ENCODE measurements at places on chromosomes 11 and 22. TPM values are rescaled to one million over a fixed set of nuclear protein-coding genes. Genes with fewer than 3 reads are reported as not detected.

The ANGPTL5 gene
- total RNA-seq: not detected

The ADM2 gene
- total RNA-seq: 8.0 TPM

The OR5D16 gene
- total RNA-seq: not detected

The TRIM22 gene
- total RNA-seq: 57.4 TPM

The SCN4B gene
- 2.8 TPM for total RNA-seq

The NDUFS3 gene
- 136 TPM for total RNA-seq

The MS4A7 gene
- not detected for total RNA-seq

The MAPK12 gene
- total RNA-seq: 15.6 TPM

The APOBEC3B gene
- 14.2 TPM for total RNA-seq

DNA sequence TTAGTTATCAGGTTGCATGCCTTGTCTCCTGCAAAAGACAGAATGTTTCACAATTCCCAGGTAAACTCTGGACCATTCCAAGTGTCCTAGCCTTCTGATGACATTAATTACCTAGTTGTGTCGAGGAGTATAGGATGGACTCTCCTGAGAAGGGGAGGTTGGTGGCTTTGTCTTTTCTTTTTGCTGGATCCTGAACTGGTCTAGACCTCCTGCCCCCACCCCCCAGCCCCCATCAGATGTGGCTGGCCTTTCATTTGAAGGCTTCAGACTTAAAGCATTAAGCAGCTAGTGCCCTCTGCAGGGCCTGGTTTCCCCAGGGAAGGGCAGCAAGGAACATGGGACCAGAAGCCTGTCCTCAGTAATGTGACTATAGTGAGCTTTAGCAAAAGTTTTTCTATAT is 9.7 kb downstream of the MCAM start:
- no peak overlapping the region for H3K4me3 ChIP-seq
- H3K4me1 ChIP-seq: no peaks in the 10 kb centered on the region
- H3K36me3 ChIP-seq: peaks cover 5% of the 10 kb centered on the region
- no peak for DNase-seq
- H3K27ac ChIP-seq: no peak overlapping the region

- H3K36me3 ChIP-seq: no peaks in the 10 kb centered on the region
- no peak for DNase-seq
- peaks cover 2% of the 10 kb centered on the region for H3K4me1 ChIP-seq
- H3K27me3 ChIP-seq: no peaks in the 10 kb centered on the region
- H3K27ac ChIP-seq: no peak overlapping the region
Measured at GRCh38 chr22:25623310-25623734, 58.8 kb downstream of the GRK3 start.

DNA sequence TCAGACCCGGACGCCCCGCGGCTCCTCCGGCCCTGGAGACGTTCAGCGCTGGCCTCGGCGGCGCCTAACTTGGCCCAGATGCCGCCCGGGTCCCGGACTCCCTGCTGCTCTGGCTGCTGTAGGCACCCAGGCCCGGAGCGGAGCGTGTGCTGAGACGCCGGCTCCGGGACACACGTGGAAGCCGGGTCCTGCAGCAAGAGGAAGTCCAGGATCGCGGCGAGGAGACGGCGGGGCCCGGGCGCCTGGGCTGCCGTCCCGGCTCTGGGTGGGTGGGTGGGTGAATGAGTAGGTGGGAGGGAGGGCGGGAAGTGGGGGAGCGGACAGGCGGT is 223 bp downstream of the WT1 start:
- H3K27me3 ChIP-seq: peaks cover 94% of the 10 kb centered on the region
- peak; percentile 62 for DNase-seq
- H3K27ac ChIP-seq: no peak overlapping the region
- H3K4me3 ChIP-seq: peak overlapping the region; percentile 29
- H3K4me1 ChIP-seq: peaks cover 19% of the 10 kb centered on the region

- no peak overlapping the region for H3K27ac ChIP-seq
- no peak for DNase-seq
- H3K36me3 ChIP-seq: no peaks in the 10 kb centered on the region
- no peaks in the 10 kb centered on the region for H3K27me3 ChIP-seq
- no peaks in the 10 kb centered on the region for H3K4me1 ChIP-seq
Measured at GRCh38 chr22:43238526-43239006, 51.6 kb upstream of the TTLL12 start.

- no peak for DNase-seq
- no peaks in the 10 kb centered on the region for H3K27me3 ChIP-seq
- H3K36me3 ChIP-seq: no peaks in the 10 kb centered on the region
- H3K27ac ChIP-seq: no peak overlapping the region
- no peaks in the 10 kb centered on the region for H3K4me1 ChIP-seq
- no peak overlapping the region for H3K4me3 ChIP-seq
Measured at GRCh38 chr11:130964058-130964792, 47.9 kb upstream of the SNX19 start.

GRCh38 chr11:5507933-5508305 is 1.8 kb downstream of the UBQLN3 start:
- H3K27ac ChIP-seq: no peak overlapping the region
- no peak overlapping the region for H3K4me3 ChIP-seq
- DNase-seq: no peak
- no peaks in the 10 kb centered on the region for H3K27me3 ChIP-seq
- H3K36me3 ChIP-seq: no peaks in the 10 kb centered on the region

DNA sequence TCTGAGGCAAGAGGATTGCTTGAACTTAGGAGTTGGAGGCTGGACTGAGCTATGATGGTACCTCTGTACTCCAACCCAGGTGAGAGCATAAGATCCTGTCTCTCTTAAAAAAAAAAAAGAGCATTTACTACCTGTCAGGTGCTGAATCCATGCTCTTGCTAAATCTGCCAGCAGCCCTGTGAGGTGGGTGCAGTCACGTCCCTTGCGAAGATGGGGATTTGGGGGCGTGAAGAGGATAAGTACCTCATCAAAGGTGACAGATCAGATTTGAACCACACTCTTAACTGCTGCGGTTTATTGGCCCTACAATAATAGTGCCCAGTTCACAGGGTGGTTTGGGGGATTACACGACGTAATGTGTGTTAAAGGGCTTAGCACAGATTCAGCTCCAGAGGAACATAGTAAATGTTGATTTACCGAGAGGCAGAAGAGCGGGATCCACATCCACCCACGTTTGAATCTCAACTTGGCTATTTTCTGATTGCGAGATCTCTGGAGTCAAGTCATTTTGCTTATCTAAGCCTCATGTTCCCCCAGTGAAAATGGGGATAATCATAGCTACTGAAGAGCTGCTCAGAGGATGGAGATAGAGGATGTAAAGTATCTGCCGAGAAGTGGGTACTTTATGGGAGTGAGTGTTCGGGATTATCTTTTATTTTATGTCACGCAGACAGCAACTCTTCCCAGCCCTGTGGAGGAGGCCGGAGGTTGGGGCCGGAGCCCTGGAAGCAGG is 28.1 kb upstream of the LRRC10B start:
- H3K4me3 ChIP-seq: no peak overlapping the region
- H3K36me3 ChIP-seq: no peaks in the 10 kb centered on the region
- no peaks in the 10 kb centered on the region for H3K27me3 ChIP-seq
- H3K27ac ChIP-seq: no peak overlapping the region
- H3K4me1 ChIP-seq: peaks cover 19% of the 10 kb centered on the region
- no peak for DNase-seq

GRCh38 chr11:27875831-27876775 is 175.8 kb upstream of the BDNF start:
- H3K27me3 ChIP-seq: no peaks in the 10 kb centered on the region
- H3K36me3 ChIP-seq: no peaks in the 10 kb centered on the region
- no peak overlapping the region for H3K27ac ChIP-seq
- H3K4me1 ChIP-seq: no peaks in the 10 kb centered on the region
- H3K4me3 ChIP-seq: no peak overlapping the region

DNA sequence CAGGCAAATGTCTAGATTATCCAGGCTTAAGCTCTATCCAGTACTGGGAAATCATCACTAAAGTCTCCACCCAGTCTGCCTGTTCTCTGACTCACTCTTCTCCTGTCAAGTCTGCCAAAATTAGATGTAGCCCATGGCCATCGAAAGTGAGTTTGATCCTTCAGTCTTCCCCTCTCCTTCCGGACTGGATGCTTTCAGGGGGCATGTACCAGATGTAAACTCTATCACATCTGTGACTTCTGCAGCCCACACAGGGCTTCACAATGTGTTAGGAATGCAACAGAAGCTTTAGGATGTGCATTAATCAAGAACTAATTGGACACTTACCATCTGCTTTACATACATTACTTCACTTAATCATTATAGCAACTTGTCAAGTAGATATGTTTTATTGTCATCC is 12.3 kb downstream of the ME3 start:
- no peaks in the 10 kb centered on the region for H3K27me3 ChIP-seq
- no peak overlapping the region for H3K27ac ChIP-seq
- no peak overlapping the region for H3K4me3 ChIP-seq
- no peak for DNase-seq
- no peaks in the 10 kb centered on the region for H3K4me1 ChIP-seq

GRCh38 chr11:4125141-4125540 is 30.5 kb downstream of the RRM1 start:
- peaks cover 65% of the 10 kb centered on the region for H3K36me3 ChIP-seq
- H3K4me3 ChIP-seq: no peak overlapping the region
- H3K27me3 ChIP-seq: no peaks in the 10 kb centered on the region
- no peak overlapping the region for H3K27ac ChIP-seq
- DNase-seq: no peak
- no peaks in the 10 kb centered on the region for H3K4me1 ChIP-seq

GRCh38 chr22:25833676-25834075 is 91.7 kb downstream of the MYO18B start:
- DNase-seq: no peak
- no peak overlapping the region for H3K27ac ChIP-seq
- no peaks in the 10 kb centered on the region for H3K27me3 ChIP-seq
- H3K4me3 ChIP-seq: no peak overlapping the region
- H3K4me1 ChIP-seq: no peaks in the 10 kb centered on the region
- H3K36me3 ChIP-seq: no peaks in the 10 kb centered on the region

GRCh38 chr11:109590782-109591181 is 168.8 kb downstream of the C11orf87 start:
- no peaks in the 10 kb centered on the region for H3K36me3 ChIP-seq
- no peaks in the 10 kb centered on the region for H3K27me3 ChIP-seq
- no peak for DNase-seq
- no peaks in the 10 kb centered on the region for H3K4me1 ChIP-seq
- H3K4me3 ChIP-seq: no peak overlapping the region

DNA sequence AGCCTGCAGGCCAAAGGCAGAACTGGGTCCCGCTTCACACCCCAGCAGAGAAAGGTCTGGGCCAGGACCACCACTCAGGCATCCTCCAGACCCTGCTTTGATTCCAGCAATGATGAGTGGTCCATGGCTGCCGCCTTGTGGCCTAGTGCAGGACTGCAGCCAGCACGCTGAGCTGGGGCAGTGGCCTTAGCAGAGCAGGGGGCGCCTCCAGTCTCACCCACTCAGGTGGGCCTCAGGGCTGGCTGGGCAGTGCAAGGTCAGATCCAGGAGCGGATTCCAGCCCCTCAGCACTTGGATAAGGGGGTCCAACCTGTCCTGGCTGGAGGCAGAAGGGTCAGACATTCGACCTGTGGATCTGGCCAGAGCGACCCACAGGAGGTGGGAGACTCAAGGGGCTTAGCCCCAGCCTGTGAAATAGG is 9.6 kb upstream of the PDE2A start:
- H3K36me3 ChIP-seq: peaks cover 3% of the 10 kb centered on the region
- no peak overlapping the region for H3K27ac ChIP-seq
- H3K4me1 ChIP-seq: no peaks in the 10 kb centered on the region
- H3K27me3 ChIP-seq: peaks cover 5% of the 10 kb centered on the region
- no peak for DNase-seq

DNA sequence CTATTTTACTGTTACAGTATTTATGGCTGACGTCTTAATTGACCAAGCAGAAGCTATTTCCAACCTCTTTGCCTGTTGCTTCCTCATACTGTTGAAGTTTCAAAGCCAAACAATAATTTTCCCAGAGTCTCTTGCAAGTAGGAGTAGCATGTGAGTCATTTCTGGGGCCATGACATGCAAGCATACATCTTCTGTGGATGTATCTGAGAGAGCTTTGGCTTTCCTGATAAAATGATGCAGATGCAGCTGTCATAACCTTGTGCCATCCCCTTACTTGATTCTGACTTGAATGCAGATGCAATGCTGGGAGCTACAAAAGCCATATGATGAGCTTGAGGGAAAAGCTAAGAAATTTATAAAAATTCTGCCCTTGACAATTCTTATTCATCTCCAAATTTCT is 243.1 kb upstream of the TENM4 start:
- H3K36me3 ChIP-seq: no peaks in the 10 kb centered on the region
- no peak overlapping the region for H3K27ac ChIP-seq
- no peaks in the 10 kb centered on the region for H3K27me3 ChIP-seq
- H3K4me3 ChIP-seq: no peak overlapping the region
- no peak for DNase-seq

GRCh38 chr22:28034760-28035401 is 115.8 kb upstream of the PITPNB start:
- no peak overlapping the region for H3K27ac ChIP-seq
- H3K4me3 ChIP-seq: no peak overlapping the region
- H3K36me3 ChIP-seq: no peaks in the 10 kb centered on the region
- H3K4me1 ChIP-seq: no peaks in the 10 kb centered on the region
- DNase-seq: no peak

- peaks cover 43% of the 10 kb centered on the region for H3K27me3 ChIP-seq
- peaks cover 9% of the 10 kb centered on the region for H3K36me3 ChIP-seq
- no peaks in the 10 kb centered on the region for H3K4me1 ChIP-seq
- H3K4me3 ChIP-seq: no peak overlapping the region
- no peak for DNase-seq
- H3K27ac ChIP-seq: no peak overlapping the region
Measured at GRCh38 chr22:46538814-46539160, 1.4 kb upstream of the CELSR1 start.

DNA sequence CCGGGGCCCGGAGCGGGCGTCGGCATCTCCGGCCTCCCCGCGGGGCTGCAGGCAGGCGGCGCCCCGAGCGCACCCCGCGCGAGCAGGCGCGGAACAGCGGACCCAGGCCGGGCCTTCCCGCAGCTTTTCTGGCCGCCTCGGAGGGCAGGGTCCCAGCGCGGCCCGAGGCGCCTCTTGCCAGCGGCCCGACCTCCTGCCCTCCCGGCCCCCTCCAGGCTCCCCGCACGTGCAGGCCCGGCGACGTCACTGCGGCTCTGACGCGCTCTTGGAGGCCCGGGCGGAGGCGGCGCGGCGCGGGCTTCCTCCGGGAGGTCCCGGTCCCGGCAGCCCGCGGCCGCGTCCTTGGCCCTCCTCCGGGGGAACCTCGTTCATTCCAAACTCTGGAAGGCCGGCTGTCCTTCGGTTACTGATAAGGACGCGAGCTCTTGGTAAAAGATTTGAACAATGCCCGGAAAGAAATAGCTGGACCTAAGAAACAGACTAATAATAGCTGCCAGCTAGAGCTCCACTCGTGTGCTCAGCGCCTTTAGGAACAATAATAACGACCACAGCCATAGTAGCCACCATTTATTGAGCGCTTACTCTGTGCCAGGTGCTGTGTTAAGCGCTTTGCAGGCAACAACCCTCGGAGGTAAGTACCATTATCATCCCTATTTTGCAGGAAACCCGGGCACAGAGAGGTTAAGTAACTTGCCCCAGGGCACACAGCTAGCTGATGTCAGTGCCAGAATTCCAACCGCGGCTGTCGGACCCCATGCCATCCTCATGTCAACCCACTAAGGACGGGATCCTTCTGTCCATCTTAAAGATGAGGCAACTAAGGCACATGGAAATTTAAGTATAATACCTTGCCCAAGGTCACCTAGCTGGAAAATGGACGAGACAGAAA is 39.1 kb upstream of the CREB3L1 start:
- peaks cover 13% of the 10 kb centered on the region for H3K27me3 ChIP-seq
- H3K4me3 ChIP-seq: peak overlapping the region; percentile 62
